ENCODE measurements at places on chromosomes 2 and 18.

DNA sequence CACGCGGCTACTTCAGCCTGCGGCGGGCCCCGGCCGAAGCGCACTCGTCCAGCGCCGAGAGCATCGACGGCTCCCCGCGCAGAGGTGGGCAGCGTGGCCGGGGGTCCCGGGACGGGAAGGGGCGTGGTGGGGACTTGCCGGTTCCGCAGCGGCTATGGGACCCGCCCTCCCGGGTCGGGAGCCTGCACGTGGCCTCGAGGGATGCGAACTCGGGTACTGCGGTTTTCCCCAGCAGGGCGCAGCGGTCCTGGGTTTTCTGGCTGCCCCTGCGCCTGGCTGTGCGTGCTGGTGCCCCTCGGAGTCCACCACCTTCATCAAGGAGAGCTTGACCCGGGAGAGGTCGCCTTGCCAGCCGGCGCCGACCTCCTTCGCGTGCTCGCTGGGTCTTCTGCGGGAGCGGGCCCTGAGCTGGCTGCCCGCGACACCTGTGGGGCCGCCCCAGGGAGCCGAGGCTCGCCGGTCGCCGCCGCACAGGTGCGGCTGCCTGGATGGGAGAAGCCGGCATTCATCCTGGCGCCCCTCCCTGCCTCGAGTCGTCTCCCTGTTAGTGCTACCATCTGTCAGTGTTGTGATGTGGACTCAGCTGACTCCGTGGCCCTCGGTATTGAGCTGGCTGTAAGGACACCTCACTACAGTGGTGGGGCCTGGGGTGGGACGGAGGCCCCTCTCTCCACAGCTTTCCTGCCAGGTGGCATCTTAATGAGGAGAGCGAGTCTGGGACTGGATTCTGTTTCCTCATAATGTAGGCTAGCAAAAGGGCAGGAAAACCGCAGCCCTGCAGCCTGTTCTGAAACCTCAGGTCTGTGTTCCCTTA is 177.3 kb downstream of the AGAP1 start:
- no peak for DNase-seq

- DNase-seq = no peak
Observed at GRCh38 chr2:7648221-7648795, 731.1 kb downstream of the RNF144A start.

DNA sequence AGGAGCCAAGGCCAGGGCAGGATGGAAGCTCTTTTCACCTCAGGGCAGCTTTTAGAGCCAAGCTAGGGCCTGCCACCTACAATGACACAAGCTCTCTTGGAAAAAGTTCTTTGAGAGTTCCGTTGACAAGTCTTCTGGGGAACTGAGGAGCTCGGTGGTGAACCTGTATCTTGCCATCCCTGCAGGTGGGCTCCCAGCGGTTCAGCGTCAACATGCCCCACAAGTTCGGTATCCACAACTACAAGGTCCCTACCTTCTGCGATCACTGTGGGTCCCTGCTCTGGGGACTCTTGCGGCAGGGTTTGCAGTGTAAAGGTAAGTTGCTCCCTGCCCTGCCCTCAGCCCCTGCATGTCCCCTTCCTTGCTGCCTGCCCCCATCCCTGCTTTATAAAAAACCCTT is 312.8 kb upstream of the EPAS1 start:
- DNase-seq = no peak

GRCh38 chr2:168157926-168158325 is 89.5 kb downstream of the STK39 start:
- no peak for DNase-seq

DNA sequence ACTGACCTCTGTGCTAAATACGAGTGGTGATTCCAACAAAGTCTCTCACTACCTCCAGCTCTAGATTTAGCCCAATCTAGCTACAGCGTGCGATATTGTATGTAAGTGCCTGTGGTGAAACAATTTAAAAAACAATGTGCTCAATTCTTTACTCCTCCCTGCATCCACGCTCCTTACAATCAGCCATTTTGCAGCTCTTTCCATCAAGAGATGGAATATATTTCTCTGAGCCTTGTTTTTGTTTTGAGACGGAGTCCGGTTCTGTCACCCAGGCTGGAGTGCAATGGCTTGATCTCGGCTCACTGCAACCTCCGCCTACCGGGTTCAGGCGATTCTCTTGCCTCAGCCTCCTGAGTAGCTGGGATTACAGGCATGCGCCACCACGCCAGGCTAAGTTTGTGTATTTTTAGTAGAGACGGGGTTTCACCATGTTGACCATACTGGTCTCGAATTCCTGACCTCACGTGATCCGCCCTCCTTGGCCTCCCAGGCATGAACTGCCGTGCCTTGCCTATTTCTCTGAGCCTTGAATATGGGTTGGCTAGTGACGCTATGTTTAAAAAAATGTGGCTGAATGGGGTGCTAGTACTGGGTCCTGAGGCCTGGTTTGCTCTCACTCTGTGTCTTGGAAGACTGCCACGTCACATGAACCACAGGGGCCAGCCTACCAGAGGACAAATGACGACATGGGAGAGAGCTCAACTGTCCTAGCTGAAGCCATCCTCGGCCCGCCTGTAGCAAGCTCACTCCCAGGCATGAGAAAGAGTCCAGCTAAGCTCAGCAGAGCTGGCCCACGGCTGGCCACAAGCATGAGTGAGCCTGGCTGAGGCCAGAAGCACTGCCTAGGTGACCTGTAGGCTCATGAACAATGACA is 14.8 kb downstream of the WDFY1 start:
- no peak for DNase-seq

DNA sequence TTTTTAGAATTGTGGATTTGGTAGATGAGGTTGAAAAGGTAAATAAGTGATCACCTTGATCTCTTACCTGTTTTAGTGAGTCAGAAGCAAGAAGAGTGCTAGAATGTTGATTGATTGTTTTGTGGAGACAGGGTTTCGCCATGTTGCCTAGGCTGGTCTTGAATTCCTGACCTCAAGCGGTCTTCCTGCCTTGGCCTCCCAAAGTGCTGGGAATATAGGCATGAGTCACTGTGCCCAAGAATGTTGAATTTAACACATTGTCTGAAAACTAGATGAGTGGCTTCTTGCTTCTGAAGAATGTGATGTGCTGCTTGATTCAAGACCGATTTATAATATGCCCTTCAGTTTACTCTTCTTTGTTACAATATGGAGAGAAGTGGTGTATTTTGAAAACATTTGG is 121.3 kb downstream of the FMNL2 start:
- no peak for DNase-seq

- DNase-seq = no peak
Observed at GRCh38 chr18:31356025-31356424, 20.6 kb upstream of the DSG4 start.

GRCh38 chr2:56291711-56292110 is 107.9 kb downstream of the CCDC85A start:
- no peak for DNase-seq

DNA sequence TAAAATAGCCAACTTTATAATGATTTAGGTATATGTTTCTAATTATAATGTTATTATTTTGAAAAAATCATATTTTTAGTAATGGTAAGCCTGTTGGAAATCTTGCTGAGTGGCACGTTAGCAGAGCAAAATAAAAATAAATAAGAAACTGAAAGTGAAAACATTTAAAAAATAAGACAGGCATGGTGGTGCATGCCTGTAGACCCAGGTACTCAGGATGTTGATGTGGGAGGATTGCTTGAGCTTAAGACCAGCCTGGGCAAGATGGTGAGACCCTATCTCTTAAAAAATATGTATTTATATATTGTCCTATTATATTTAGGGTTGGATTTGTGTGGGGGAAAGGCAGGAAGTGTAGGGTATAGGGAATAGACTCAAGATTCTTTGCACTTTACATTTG is 15.8 kb upstream of the ANKRD12 start:
- DNase-seq = no peak

DNA sequence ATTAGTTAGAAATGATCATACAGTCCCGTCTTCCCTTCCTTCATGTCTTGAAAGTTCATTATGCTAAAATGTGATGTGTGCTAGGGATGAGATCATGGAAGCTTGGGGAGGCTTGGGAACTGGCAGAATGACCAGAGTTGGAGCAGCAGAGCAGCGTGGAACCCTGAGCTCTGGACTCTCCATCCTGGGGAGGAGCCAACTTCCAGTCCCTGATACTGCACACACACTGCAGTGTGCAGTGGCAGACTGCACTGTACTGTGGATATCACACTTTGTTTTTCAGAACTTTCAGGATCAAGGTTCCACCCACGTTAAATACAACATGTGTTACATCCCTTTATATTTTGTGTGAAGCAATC is 27.3 kb upstream of the GREB1 start:
- no peak for DNase-seq

DNA sequence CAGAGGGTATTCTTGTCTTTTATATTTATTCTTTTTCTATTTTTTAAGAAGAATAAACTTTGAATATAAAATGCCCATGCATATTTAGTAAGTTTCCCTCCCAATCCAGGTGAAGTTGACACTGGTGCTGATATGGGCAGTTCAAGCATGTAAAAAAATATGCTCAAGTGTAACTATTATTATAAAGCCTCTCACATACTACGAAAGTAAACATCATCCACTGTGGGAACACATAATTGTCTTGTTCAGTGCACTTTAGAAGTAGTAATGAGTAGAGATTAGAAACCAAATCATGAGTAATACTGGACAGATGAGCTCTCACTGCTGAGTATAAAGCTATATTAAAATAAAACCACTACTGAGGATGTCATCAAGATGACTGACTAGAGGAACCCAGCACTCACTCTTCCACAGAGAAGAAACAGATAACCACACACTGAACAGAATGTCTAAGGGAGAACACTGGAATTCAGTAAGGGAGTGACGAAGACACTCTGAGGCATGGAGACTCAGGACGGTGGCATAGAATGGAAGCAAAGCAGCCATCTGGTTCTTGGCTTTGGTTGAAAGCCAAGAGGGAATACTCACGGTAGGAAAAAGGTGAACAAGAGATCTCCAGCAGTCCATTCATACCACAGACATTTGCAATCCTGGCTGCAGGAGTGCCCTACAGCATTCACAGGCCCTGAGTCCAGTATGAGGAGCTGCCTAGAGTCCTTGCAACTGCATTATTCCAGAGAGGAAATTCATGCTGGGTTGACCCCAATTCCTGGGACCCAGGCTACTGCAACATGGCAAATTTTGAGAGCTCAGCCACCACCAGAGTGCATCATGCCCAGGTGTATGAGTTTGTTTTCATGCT is 9.5 kb upstream of the FAM110C start:
- no peak for DNase-seq

- DNase-seq = no peak
Observed at GRCh38 chr2:60888853-60889252, 7.5 kb downstream of the REL start.

DNA sequence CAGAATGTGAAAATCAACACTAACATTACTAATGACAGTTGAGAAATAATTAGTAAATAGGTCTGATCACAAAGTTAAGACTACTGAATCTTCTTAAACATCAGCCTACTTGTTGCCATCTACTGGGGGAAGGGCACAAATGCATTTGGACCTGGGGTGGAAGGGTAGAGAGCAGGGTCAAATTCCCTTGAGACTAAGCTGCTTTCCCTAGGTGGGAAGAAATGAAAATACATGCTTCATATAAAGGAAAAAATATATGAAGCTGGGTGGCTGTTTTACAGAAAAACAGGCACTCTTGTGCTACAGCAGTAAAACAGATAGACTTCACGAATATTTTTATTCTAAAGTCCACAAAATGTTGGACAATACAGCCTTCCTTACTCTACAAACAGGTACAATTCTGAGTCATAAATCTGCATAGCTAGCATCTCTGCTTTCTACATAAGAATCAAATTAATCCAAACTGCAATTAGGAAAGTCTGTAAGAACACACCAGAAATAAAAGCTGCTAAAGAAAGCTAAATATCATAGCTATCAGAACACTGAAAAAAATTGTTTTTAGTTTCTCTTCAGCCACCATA is 10.9 kb downstream of the TRIP12 start:
- DNase-seq = peak; percentile 1

DNA sequence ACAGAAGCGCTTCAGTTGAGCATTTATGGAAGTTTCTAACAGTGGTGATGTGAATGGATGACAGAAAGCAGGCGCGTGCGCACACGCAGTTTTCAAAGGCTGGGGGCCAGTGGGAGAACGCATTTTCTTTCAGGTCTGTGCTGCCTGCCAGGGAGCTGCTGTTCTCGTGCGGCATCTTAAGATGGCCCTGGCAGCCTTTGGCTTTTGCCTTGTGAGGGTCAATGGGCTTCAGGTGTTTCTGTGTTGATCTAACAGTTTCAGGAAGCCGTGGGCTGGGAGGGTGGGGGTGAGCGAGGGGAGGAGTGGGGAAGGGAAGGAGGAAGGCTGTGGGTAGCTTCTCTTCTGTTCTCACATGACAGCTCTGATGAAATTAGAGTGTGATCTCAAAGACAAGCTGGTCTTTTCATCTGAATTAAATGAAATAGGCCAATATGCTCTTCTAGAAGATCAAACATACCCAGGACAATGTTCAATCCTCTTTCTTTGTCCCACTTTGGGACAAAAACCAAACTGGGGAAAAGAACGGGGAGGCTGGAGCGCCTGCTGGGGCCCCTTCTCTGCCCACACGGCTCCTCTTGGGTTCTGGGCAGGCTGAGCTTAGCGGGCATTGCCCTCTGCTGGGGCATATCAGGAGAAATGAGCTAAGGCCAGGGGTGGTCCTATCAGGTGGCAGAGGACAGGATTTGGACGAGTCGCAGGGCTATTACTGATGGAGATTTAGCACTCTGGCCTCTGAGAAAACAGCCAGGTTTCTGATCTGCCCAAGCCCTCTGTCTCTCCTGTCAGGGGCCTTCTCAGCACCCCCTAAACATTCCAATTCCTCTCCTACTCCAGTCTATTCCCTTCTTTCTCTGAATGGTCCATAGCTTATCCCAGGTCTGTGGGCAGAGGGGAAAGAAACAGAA is 126.2 kb upstream of the LGALSL start:
- no peak for DNase-seq

GRCh38 chr2:135169900-135170753 is 118.0 kb downstream of the RAB3GAP1 start:
- no peak for DNase-seq

DNA sequence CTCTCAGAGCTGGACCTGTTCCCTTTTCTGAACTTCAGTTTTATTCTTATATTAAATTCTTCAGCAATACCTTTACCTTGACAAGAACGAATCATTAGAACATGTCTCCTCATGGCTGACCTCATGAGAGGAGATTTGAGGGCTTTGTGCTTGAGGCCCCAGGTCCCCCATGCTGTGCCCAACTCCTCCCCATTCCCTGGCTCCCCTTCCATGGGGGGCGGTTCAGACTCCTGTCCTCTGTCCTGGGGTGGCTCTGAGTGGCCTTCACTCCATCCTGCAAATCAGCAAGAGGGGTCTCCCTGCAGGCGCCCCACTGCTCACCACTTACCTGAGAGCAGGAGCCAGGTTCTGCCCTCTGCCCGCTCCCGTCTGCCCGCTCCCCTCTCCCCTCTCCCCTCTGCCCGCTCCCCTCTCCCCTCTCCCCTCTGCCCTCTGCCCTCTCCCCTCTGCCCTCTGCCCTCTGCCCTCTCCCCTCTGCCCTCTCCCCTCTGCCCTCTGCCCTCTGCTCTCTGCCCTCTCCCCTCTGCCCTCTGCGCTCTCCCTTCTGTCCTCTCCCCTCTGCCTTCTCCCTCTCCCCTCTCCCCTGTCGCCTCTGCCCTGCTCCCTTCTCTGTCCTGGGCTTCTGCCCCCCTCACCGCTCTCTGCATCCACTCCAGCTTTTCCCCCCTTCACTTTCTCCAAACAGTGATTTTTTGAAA is 98.7 kb upstream of the ALKAL2 start:
- DNase-seq = no peak
